Activated CD8-positive, alpha-beta memory T cell treated with anti-CD3 and anti-CD28 coated beads, Interleukin-2, amount 10 ng/mL, durations not matched to agents 7 days and 5 days (primary cell): ENCODE measurements at places on chromosomes 12 and 14. TPM values are rescaled to one million over a fixed set of nuclear protein-coding genes. Genes with fewer than 3 reads are reported as not detected.

DNA sequence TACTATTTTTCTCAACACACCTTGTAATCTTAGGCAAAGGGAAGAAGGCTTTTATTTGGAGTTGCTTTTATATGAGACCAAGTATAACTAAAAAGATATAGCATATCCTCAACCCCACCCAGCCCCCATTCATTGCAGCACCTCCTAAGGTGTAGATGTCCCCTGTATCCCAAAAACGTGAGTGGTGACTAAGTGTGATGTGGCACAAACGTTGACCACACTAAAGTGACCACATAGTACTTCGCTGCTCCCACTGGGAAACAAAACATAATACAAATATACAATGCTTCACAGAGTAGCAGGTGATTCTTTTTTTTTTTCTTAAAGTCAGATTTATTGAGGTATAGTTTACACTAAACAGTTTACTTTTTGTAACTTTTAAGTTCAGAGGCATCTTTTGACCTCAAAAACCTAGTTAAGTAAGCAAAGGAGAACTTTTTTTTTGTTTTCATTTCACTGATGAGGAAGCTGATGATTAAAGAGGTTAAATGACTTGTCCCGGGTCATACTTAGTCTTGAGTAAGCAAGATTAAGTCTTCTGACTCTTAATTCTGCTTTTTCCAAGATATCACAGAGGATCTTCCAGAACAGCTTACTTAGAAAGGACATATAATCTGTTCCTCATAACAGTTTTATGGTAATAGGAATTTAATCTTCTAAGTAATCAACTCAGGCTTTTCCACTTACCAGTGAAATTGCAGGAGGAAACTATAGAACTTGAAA lies 245.2 kb upstream of the PLEKHG7 start:
- H3K27me3 ChIP-seq, result no peaks in the 10 kb centered on the region
- no peak for DNase-seq
- peaks cover 5% of the 10 kb centered on the region for H3K36me3 ChIP-seq
- peaks cover 12% of the 10 kb centered on the region for H3K4me1 ChIP-seq

- peaks cover 3% of the 10 kb centered on the region for H3K4me1 ChIP-seq
- H3K36me3 ChIP-seq, result no peaks in the 10 kb centered on the region
- DNase-seq, result no peak
- H3K27ac ChIP-seq, result no peak overlapping the region
- H3K4me3 ChIP-seq, result no peak overlapping the region
Observed at GRCh38 chr14:101135796-101136742, 232.5 kb upstream of the RTL1 start.

DNA sequence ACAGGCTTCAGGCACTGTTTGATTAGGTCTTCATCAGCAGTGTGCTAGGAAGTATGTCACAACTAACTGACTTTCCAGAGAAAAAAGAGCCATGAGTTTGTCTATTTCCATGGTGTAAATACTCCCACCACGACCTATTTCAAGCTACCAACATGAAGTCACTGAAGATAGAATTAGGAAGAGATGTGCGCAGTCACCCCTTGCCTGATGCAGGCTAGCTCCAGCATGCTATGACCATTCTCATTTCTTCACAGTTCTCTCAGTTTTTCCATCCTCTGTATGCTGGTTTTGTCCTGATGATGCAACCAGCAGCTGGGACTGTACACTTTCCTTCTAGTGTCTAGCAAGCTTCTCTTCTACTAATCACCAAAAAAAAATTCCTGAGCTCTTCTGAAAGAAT lies 191.6 kb upstream of the NUDT4 start:
- H3K36me3 ChIP-seq, result peaks cover 1% of the 10 kb centered on the region
- no peak for DNase-seq
- H3K4me1 ChIP-seq, result peaks cover 9% of the 10 kb centered on the region
- H3K27ac ChIP-seq, result no peak overlapping the region
- no peaks in the 10 kb centered on the region for H3K27me3 ChIP-seq

DNA sequence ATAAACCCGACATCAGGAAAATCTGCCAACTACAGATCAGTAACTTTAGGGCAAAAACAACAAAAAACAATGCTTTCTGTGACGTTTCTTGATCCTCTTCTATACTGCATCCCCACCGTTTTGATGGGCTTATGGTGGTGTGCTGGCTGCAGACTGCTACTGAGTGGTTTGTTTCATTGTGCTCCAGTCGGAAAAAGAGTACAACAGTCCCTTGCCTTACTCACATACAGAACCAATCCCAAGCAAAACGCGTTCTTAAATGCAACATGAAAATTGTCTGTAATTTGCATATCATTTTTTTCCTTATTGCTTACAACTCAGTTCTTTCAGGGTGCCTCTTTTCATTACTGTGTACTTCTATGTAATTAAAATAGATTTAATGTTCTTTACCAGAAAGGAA lies 2.3 kb downstream of the ETV6 start:
- peak overlapping the region; percentile 93 for H3K27ac ChIP-seq
- H3K27me3 ChIP-seq, result no peaks in the 10 kb centered on the region
- H3K4me3 ChIP-seq, result peak overlapping the region; percentile 82
- DNase-seq, result no peak

DNA sequence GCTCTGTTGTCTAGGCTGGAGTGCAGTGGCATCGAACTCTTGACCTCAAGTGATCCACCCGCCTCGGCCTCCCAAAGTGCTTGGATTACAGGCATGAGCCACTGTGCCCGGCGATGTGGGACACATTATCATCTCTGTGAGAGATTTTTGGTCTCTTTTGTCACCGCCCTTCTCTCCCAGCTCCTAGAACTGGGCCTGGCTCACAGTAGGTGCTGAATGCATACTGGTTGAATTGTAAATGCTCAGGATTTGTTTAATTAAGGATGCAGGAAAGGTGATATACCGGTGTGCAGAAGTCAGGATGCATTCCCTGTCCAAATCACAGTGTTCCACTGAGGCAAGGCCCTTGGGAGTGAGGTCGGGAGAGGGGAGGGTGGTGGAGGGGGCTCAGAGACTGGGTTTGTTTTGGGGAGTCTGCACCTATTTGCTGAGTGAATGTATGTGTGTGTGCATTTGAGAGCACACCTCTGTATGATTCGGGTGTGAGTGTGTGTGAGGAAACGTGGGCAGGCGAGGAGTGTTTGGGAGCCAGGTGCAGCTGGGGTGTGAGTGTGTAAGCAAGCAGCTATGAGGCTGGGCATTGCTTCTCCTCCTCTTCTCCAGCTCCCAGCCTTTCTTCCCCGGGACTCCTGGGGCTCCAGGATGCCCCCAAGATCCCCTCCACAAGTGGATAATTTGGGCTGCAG lies 1.0 kb upstream of the KRT18 start:
- no peaks in the 10 kb centered on the region for H3K36me3 ChIP-seq
- H3K4me3 ChIP-seq, result peak overlapping the region; percentile 28
- H3K27me3 ChIP-seq, result peaks cover 26% of the 10 kb centered on the region
- H3K27ac ChIP-seq, result no peak overlapping the region
- DNase-seq, result no peak
- peaks cover 2% of the 10 kb centered on the region for H3K4me1 ChIP-seq

MBIP gene
- 21.0 TPM for total RNA-seq

PRPH gene
- 0.35 TPM for total RNA-seq

PIWIL1 gene
- not detected for total RNA-seq

GRCh38 chr12:117525766-117526165 lies 164.3 kb upstream of the NOS1 start:
- H3K4me3 ChIP-seq, result no peak overlapping the region
- no peaks in the 10 kb centered on the region for H3K36me3 ChIP-seq
- H3K27ac ChIP-seq, result no peak overlapping the region
- no peaks in the 10 kb centered on the region for H3K27me3 ChIP-seq

GRCh38 chr12:95304673-95305198 lies 87.1 kb downstream of the VEZT start:
- no peak overlapping the region for H3K4me3 ChIP-seq
- DNase-seq, result no peak
- H3K4me1 ChIP-seq, result peaks cover 7% of the 10 kb centered on the region
- H3K27ac ChIP-seq, result no peak overlapping the region
- H3K36me3 ChIP-seq, result peaks cover 22% of the 10 kb centered on the region

C12orf42 gene
- total RNA-seq, result not detected

SAV1 gene
- total RNA-seq, result 4.4 TPM

SNW1 gene
- 112 TPM for total RNA-seq

DNA sequence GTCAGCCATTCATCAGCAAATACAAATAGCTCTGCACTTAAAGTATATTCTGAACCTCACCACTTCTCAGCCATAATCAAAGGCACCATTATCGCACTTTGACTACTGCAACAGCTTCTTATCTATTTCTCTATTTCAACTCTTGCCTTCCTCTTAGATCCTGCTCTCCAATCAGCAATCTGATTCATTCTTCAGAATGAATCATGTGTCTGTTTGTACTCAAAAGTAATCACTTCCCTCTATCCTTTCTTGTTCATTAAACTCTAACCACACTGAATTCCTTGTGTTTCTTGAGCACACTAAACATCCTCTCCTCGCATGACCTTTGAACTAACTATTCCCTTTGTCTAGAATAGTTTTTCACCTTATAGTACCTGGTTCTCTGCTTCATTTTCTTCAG lies 12.8 kb upstream of the OR4E1 start:
- H3K36me3 ChIP-seq, result no peaks in the 10 kb centered on the region
- peaks cover 45% of the 10 kb centered on the region for H3K27me3 ChIP-seq
- H3K27ac ChIP-seq, result no peak overlapping the region

GRCh38 chr12:48219631-48220030 lies 16.5 kb upstream of the OR10AD1 start:
- H3K27ac ChIP-seq, result no peak overlapping the region
- H3K4me1 ChIP-seq, result no peaks in the 10 kb centered on the region
- H3K27me3 ChIP-seq, result peaks cover 22% of the 10 kb centered on the region
- DNase-seq, result no peak
- H3K4me3 ChIP-seq, result no peak overlapping the region

- H3K27ac ChIP-seq, result no peak overlapping the region
- H3K36me3 ChIP-seq, result no peaks in the 10 kb centered on the region
- peaks cover 7% of the 10 kb centered on the region for H3K4me1 ChIP-seq
- H3K27me3 ChIP-seq, result peaks cover 19% of the 10 kb centered on the region
Observed at GRCh38 chr12:62211510-62211909, 48.7 kb upstream of the USP15 start.

GRCh38 chr12:18332173-18332572 lies 70.9 kb downstream of the PIK3C2G start:
- no peak overlapping the region for H3K4me3 ChIP-seq
- no peak overlapping the region for H3K27ac ChIP-seq
- DNase-seq, result no peak
- no peaks in the 10 kb centered on the region for H3K36me3 ChIP-seq
- no peaks in the 10 kb centered on the region for H3K27me3 ChIP-seq

GRCh38 chr14:52319919-52320318 lies 5.8 kb downstream of the PTGER2 start:
- H3K4me1 ChIP-seq, result peaks cover 69% of the 10 kb centered on the region
- H3K4me3 ChIP-seq, result peak overlapping the region; percentile 100
- DNase-seq, result no peak
- H3K27ac ChIP-seq, result peak overlapping the region; percentile 89

IL22 gene
- not detected for total RNA-seq

DNA sequence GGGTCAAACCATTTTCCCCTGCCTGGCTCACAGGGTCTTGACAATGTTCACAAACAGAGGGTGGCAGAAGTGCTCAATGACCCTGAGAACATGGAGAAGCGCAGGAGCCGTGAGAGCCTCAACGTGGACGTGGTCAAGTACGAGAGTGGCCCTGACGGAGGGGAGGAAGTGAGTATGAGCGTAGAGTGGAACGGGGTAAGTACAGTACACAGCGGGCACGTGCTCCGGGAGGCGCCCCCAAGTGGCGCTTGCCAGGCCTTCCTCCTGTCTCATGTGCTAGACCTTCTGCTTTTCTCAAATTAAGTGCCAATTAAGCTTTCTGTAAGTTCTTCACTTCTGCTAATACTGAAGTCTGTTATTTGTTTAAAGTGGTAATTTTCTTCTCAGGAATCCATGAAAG lies 35.9 kb downstream of the XRCC3 start:
- peaks cover 7% of the 10 kb centered on the region for H3K4me1 ChIP-seq
- H3K36me3 ChIP-seq, result peaks cover 52% of the 10 kb centered on the region
- peak; percentile 55 for DNase-seq
- H3K4me3 ChIP-seq, result no peak overlapping the region
- H3K27ac ChIP-seq, result no peak overlapping the region

GLS2 gene
- 1.1 TPM for total RNA-seq

DNA sequence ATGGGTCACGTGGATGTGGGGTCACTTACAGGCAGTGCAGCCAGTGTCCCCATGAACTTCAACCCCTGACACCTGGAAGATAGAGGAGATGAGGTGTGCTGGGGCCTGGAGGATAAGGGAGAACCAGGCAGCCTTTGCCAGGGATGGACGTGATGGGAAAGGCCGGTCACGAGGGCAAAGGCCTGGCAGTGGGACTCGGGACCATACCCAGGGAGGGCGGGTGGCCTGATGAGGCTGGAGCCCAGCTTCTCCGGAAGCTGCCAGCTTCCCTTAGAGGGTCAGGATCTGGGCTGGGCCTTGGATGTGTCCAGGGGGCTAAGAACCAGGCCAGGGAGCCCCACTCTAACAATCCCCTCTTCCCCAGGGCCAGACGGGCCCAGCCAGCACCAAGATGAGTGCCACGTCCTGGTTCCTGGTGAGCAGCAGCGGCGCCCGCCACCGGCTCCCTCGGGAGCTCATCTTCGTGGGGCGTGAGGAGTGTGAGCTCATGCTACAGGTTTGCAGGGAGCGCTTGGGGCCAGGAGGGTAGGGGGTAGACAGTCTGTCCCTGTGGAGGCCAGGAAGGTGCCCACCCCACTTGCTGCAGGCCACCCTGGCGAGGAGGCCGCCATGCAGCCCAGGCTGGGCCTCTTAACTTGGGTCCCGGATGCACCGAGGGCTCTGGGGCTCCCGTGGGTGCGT lies 3.1 kb downstream of the CEP170B start:
- H3K27ac ChIP-seq, result no peak overlapping the region
- peaks cover 11% of the 10 kb centered on the region for H3K27me3 ChIP-seq
- no peak overlapping the region for H3K4me3 ChIP-seq
- DNase-seq, result peak; percentile 38

GLTP gene
- 19.2 TPM for total RNA-seq

- H3K27ac ChIP-seq, result no peak overlapping the region
- DNase-seq, result no peak
- H3K4me1 ChIP-seq, result peaks cover 13% of the 10 kb centered on the region
- H3K36me3 ChIP-seq, result peaks cover 2% of the 10 kb centered on the region
- no peak overlapping the region for H3K4me3 ChIP-seq
Observed at GRCh38 chr14:98623788-98624415, 648.1 kb downstream of the BCL11B start.

DNA sequence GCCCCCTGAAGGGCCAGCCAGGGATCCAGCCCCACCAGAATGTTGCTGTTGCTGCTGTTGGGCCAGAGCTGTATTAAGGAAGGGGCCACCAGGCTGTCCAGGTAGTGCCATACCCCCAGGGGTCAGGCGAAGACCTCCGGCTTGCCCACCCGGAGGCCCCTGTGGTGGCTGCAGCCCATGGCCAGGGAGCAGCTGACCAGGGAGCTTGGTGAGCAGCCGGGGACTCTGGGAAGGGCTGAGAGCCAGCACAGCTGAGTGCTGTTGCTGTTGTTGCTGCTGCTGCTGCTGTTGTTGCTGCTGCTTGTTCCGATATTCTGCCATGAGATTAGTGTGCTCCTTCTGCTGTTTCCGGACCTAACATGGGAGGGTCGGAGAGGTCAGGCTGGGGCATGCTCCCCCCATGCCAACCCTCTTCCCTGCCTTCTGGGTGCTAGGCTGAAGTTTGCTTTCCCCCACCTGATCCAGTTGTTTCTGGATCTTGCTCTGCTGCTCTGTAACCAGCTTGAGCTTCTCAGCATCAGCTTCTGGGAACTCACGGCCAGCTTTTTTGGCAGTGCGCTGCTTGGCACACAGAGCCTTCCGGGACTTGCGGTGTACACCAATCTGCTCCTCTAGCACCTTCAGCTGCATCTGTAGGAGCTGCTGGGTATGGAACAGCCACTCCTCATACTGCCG lies 15.2 kb upstream of the PRKAG1 start:
- H3K27ac ChIP-seq, result no peak overlapping the region
- peaks cover 23% of the 10 kb centered on the region for H3K36me3 ChIP-seq
- H3K4me3 ChIP-seq, result no peak overlapping the region
- H3K27me3 ChIP-seq, result no peaks in the 10 kb centered on the region
- DNase-seq, result no peak

GRCh38 chr12:29066011-29066588 lies 83.0 kb upstream of the FAR2 start:
- H3K36me3 ChIP-seq, result no peaks in the 10 kb centered on the region
- no peak overlapping the region for H3K27ac ChIP-seq
- peaks cover 2% of the 10 kb centered on the region for H3K4me1 ChIP-seq
- H3K4me3 ChIP-seq, result no peak overlapping the region
